ENCODE measurements at places on chromosomes 3 and 15.

DNA sequence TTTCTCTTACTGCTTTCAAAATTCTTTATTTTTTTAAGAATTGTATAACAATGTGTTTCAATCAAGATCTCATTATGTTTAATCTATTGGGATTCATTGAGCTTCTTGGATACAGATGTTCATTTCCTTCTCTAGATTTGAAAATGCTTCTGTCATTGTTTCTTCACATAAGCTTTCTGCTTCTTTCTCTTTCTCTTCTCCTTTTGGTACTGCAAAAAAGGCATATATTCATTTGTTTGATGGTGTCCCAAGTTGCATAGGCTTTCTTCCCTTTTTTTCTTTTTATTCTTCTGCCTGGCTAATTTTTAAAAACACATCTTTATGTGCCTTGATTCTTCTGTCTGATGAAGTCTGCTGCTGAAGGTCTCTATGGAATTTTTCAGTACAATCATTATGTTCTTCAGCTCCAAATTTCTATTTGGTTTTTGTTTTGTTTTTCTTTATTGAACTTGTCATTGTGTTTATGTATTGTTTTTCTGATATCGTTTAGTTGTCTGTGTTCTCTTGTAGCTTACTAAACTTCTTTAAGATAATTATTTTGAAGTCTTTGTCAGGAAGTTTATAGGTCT, 88.9 kb downstream of the DTWD1 start:
- no peaks in the 10 kb centered on the region for H3K27me3 ChIP-seq
- peaks cover 31% of the 10 kb centered on the region for H3K4me1 ChIP-seq
- H3K4me3 ChIP-seq, result no peak overlapping the region

DNA sequence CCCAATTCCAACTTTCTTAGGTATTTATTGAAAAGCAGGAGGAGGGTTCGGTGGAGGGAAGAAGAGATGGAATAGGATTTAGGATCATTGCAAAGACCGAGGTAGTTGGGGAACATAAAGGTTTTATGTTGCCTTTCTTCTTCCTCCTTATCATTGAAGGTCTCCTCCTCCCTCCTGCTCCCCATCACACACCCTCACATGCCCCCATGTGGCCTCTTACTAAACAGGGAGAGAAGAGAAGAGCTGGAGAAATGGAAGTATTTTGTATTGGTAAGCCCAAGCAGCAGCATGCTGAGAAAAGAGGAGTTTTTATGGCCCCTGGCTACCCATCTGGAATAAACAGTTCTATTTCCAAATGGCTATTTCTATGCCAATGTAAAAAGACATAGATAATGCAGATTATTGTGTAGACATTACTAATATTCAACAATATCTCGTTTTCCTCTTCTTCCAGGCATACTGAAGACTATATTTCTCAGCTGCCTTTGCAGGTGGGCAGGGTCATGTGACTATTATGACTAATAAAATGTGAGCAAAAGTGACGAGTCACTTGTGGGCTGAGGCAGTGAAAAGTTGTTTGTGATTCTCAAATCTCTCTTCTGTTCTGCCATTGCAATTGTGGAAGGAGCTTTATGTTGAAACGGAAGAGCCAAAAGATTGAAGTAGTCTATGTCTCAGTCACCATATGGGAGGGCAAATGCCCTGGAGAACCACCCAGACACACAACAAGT, 5.2 kb upstream of the GPR176 start:
- H3K27ac ChIP-seq, result no peak overlapping the region
- no peak overlapping the region for H3K4me3 ChIP-seq
- no peaks in the 10 kb centered on the region for H3K36me3 ChIP-seq
- no peak for DNase-seq
- peaks cover 6% of the 10 kb centered on the region for H3K27me3 ChIP-seq
- no peaks in the 10 kb centered on the region for H3K4me1 ChIP-seq

- H3K27me3 ChIP-seq, result no peaks in the 10 kb centered on the region
- no peak overlapping the region for H3K4me3 ChIP-seq
- H3K36me3 ChIP-seq, result no peaks in the 10 kb centered on the region
- no peak overlapping the region for H3K27ac ChIP-seq
- no peaks in the 10 kb centered on the region for H3K4me1 ChIP-seq
Measured at GRCh38 chr3:106447723-106448301, 579.0 kb upstream of the CBLB start.

GRCh38 chr3:5798809-5799208, 611.3 kb downstream of the EDEM1 start:
- H3K27me3 ChIP-seq, result no peaks in the 10 kb centered on the region
- DNase-seq, result no peak
- no peak overlapping the region for H3K27ac ChIP-seq
- no peaks in the 10 kb centered on the region for H3K36me3 ChIP-seq
- no peak overlapping the region for H3K4me3 ChIP-seq

- no peak overlapping the region for H3K4me3 ChIP-seq
- no peak overlapping the region for H3K27ac ChIP-seq
- peaks cover 44% of the 10 kb centered on the region for H3K27me3 ChIP-seq
- no peak for DNase-seq
- no peaks in the 10 kb centered on the region for H3K36me3 ChIP-seq
Measured at GRCh38 chr3:193780810-193781478, 187.9 kb downstream of the OPA1 start.

All from left lung (tissue), 14 donors.